ENCODE measurements at places on chromosomes 11 and 22.
A peak's percentile ranks its signal among the peaks of the same experiment; 100 is the strongest.

DNA sequence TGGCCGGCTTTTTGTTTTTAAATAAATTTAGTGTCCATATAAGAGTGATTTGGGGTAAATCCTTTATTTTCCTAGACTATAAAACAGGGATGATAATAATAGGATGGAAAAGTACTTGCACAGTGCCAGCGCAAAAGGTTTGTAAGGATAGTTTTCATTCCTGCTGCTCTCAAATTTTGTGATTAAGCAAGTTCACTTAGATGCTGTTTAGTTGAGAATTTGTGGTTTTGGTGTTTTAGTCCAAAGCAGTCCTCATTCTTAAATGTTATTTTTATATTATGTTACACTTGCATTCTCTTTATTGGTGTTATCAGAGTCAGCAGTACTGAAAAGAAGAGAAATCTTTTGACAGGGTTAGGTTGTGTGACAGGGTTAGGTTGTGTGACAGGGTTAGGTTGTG is 47.9 kb downstream of the PPP6R3 start:
- DNase-seq = no peak

DNA sequence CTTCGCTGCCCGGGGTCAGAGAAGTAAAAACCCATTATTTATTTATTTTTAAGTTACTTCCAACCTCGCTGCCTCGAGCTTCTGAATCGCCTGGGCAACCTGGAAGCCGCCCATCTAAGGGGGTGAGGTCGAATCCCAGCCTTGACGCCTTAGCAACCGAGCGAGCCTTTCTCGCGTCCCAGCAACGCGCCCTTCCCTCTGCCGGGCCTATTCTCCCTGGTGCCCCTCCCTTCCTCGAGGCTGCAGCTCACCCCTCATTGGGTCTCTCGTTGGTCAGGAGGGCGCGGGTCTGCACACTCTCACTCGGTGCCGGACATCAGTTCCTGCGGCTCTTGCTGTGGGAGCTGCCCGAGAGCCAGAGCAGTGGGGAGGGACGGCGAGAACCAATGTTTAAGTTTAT is at the start of gene CCDC81:
Gene CCDC81, plus strand, starts transcription at position 302 of the 400 bp plus-strand sequence. CDS start 277 bp downstream, outside the sequence.
- DNase-seq = no peak

- DNase-seq = no peak
These were observed 107.3 kb downstream of the BRD1 start for GRCh38 chr22:49720279-49720959.

GRCh38 chr11:7889985-7890384 is 41.1 kb downstream of the OR10A6 start:
- no peak for DNase-seq

DNA sequence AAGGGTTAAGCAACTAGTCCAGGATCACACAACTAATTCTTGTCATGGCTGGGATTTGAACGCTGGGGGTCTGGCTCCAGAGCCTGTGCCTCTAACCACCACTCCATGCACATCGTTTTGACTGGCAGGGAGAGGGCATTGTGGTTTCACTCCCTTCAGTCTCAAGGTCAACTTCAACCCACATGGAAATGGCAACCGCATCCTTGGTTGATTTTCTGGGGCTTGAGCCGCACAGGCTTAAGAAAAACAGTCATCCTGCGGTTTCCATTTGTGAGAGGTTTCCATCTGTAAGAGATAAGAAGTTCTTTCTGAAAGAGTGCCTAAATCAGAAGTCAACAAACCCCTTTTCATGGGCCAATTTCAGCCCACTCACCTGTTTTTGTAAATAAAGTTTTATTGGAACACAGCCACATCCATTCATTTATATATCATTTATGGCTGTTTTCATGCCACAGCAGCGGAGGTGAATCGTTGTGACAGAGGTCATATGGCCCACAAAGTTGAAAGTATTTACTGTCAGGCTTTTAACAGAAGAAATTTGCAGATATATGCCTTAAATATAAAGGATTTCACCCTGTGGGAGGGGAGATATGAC is 65.7 kb downstream of the SGSM1 start:
- DNase-seq = no peak

GRCh38 chr11:47171856-47172255 is 4.8 kb downstream of the ARFGAP2 start:
- DNase-seq = no peak

DNA sequence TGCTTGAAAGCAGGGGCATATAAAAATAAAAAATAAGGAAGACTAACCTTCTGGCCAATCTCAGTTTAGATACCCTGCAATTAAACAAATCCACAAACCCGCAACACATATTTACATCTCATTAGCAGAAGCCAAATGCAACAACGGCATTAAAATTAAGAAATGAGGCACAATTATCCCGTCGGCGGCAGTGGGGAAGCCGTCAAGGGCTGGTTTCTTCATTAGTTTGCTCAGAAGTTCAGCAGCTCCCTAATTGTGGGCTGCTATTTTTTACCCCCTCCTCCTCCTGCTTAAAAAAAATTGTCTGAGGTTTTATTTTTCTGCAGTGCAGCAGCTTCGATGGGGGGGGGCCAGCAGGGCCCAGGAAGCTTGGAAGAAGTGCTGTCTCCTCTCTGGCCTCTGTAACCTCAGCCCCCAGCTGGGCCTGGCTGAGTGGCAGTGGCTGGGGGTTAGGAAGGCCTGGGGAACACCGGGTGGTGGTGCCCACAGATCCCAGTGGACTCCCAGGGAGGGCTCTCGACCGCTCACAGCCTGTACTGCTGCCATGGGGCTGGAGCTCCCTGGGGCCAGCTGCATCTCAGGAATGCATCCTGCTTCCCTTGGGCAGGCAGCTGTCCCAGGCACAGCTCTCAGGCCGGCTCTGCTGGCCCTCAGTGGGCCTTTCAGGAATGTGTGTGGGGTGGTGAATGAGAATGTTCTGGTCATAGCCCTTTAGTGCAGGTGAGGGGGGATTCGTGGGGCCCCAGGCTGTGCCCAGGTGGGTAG is 148.7 kb upstream of the B3GAT1 start:
- DNase-seq = peak; percentile 5

GRCh38 chr11:92302770-92303169 is 78.2 kb downstream of the FAT3 start:
- DNase-seq = no peak

DNA sequence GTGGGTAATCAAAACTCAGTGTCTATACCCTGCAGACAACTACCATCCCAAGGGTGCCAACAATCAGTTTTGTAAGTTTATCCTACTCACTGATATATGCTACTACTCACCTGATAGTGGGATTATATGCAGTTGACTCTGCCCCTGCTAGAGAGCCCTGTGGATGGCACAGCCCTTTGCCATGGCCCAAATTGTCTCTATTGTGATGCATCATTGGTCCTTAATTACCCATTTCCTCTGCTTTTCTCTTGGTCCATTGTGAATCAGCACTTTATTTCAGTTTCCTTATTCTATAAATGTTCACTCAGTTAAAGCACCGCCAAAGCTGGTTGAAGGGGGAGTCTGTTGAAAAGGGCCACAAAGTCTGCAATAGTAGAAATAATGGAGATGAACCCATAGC is 42.3 kb downstream of the PLAAT5 start:
- DNase-seq = no peak

GRCh38 chr11:37595845-37596244 is 997.8 kb upstream of the RAG2 start:
- DNase-seq = no peak

DNA sequence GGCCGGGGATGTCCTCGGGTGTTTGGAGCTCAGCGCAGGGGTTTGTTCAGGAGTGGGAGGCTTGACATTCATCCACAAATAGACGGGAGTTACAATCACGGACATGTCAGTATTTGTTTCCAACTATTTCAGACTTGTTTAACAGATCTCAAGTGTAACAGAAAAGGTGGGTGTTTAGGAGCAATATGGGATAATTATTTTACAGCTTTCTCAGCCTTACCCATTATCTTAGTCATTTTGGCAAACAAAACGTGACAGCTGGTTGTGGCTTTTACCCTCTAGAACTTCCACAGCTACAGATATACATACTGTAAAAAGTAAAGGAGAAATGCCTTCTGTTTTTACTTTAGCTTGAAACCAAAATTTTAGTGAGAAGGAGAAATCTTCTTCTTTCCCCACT is 178.7 kb upstream of the TMEM45B start:
- no peak for DNase-seq

- no peak for DNase-seq
These were observed 84.8 kb downstream of the MTNR1B start for GRCh38 chr11:93054279-93054678.

DNA sequence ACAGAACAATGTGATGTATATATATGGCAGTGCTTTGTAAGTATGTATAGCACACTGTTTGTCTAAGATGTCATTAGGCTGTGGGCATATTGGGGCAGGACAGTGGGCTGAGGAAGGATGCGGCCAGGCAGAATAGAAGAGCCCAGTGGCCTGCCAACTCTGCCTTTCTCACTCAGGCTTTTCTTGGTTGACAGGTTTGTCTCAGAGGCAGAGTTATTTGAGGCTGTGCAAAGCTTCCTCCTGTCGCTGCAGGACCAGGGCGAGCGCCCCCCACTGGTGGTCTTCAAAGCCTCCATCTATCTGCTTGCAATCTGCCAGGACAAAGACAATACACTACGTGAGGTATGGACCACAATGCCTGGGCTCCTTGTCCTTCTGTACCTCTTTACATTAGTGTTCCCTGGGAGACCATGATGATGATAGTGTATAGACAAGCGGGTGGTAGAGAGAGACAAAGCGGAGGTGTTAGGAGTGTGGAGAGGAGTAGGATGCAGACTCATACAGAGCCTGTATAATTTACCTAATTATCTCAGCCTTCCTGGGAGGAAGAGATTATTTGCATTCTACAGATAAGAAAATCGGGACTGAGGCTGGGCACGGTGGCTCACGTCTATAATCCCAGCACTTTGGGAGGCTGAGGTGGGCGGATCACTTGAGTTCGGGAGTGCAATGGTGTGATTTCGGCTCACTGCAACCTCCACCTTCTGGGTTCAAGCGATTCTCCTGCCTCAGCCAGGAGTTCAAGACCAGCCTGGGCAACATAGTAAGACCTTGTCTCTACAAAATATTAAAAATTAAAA is 37.3 kb upstream of the CCDC134 start:
- DNase-seq = no peak

GRCh38 chr11:44568331-44568657 is 2.8 kb downstream of the CD82 start:
- DNase-seq = no peak

DNA sequence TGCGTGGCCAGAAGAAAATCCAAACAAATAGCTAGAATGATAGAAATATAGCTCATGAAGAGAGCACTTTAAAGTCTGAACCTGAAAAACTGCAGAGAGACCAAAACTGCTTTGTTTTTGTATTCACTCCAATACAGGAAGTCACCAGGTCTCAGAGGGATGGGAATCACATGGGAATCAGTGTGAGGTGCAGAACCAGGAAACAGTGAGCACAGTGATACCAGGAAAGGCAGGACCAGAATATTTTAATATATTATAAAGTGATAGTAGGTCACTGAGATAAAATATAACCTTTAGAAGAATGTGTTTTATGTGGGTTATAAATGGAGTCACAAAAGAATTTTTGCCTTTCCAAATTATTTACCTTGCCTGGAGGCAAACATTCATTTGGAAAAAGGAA is 277.3 kb downstream of the CASP12 start:
- no peak for DNase-seq

DNA sequence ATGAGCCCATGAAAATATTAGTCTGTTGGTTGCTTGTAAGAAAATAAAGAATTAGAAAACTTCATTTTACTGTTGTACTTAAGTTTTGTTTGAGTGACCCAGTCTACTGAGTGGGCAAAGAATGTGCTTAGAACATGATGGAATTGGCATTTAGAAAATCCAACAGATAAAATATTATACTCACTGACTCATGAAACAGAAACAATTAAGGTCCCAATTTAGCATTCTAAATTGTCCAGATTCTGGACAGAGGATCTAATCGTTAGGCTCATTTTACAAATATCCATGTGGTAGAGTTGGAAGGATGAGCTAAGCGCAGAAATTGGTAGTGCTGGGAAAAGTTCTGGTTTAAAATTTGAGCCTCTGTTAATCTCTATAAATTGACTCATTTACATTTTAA is 45.4 kb downstream of the METTL15 start:
- no peak for DNase-seq

- DNase-seq = no peak
These were observed 355.4 kb downstream of the ETS1 start for GRCh38 chr11:128231845-128232410.

DNA sequence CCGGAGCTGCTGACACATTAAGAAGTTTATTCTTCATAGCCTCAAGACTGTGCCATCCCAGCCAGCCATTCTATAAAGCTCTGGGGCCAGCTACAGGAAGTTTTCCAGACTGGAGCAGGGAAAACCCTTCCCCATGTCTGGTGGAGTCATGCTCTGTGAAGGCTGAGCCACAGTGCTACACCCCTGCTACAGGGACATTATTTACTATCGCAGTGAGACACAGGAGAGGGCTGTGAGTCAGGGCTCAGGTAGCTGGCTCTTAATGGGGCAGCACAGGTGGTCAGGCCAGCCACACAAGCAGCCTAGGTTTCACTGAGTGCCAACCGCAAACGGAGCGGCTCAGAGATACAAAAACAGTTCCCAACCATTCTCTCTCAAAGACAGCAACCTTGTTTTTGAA is 12.1 kb downstream of the HPS4 start:
- peak; percentile 85 for DNase-seq

- no peak for DNase-seq
These were observed 8.1 kb downstream of the RRM1 start for GRCh38 chr11:4102711-4103110.

GRCh38 chr11:12963051-12963450 is 46.1 kb upstream of the RASSF10 start:
- no peak for DNase-seq

- DNase-seq = no peak
These were observed 2.8 kb downstream of the MALAT1 start for GRCh38 chr11:65501472-65502273.

DNA sequence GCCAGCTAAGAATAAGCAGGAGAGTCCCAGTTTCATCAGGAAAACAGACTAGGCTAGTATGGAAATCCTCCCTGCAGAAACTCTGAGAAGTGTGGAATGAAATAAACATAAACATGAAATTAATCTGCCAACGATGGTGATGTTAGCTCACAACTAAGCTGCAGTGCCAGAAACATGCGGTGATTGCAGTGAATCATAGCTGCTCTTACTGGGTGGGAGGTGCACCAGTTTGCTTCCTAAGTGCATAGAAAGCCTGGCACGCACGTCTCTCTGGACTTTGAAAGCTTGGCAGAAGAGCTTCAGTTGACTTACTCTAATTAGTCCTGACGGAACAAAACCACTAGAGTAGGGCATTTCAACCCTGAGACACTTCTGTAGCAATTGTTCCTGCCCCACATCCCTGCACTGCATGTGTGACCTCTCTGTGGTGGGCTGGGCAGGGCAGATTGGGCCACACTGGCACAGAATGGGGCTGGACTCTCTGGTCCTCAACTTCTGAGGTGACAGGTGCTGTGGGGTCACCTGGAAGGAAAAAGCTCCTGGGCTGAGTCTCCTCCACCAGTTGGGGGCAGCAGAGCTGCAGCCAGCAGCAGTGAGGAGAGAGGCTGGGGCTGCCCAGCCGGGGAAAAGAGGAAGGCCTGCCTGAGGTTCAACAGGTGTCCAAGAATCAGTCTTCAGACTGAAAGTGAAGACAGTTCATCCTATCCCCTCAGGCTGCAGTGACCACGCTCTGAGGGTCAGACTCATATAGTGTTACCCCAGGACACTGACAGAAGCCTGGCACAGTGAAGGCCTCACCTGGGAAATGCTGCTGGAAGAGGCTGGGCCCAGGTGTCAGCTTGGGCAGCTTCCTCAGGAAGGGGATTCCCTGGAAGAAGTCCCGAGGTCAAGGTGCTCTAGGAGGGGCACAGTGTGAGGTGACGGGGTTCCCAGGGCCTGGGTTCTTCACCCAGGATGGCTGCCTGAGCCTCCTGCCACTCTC is 40.5 kb downstream of the GGTLC2 start:
- peak; percentile 86 for DNase-seq

GRCh38 chr11:1123970-1124369 is 33.8 kb upstream of the MUC5AC start:
- no peak for DNase-seq
